ENCODE measurements at places on chromosomes 1 and 21.

DNA sequence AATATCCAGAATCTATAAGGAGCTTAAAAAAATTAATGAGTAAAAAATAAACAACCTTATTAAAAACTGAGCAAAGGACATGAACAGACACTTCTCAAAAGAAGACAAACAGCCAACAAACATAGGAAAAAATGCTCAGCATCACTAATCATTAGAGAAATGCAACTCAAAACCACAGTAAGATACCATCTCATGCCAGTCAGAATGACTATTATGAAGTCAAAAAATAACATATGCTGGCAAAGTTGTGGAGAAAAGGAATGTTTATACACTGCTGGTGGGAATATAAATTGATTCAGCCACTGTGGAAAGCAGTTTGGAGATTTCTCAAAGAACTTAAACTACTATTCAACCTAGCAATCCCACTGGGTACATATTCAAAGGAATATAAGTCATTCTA lies 25.3 kb downstream of the PIGK start:
- no peak for DNase-seq

GRCh38 chr1:67239738-67240137 lies 67.9 kb upstream of the IL12RB2 start:
- no peak for DNase-seq

DNA sequence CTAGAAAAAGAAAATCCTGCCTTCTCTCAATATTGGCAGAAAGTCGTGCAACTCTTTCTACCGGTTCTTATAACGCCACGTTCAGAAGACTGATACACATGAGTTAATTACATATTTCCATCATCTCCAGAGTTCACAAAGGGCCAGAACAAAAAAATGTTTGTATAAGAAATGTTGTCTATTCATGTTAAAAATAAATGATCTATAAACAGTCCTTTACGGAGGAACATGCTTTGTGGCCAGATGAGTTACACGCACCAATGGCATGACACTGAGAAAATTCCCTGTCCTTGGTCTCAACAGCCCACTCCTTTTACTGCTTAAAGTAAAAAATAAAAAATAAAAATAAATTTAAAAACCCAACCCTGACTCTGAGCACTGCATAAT lies 29.5 kb downstream of the C2CD2 start:
- DNase-seq, result peak; percentile 70

DNA sequence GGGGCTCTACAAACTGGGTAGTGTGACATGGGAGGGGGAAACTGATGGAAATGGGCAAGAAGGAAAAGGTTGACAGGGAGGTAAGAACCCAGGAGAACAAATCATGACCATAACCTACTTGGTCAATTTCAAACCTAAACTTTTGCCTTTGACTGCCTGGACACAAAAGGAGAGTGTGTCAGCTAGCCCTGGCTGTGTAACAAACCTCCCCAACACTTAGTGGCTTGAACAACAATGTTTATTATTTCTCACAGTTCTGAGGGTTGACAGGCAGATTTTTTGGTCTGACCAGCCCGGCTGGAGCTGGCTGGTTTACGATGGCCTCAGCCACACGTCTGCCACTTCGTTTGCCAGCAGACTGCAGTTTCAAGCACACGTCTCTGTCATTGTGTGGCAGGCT lies 92.5 kb downstream of the WDR4 start:
- no peak for DNase-seq

DNA sequence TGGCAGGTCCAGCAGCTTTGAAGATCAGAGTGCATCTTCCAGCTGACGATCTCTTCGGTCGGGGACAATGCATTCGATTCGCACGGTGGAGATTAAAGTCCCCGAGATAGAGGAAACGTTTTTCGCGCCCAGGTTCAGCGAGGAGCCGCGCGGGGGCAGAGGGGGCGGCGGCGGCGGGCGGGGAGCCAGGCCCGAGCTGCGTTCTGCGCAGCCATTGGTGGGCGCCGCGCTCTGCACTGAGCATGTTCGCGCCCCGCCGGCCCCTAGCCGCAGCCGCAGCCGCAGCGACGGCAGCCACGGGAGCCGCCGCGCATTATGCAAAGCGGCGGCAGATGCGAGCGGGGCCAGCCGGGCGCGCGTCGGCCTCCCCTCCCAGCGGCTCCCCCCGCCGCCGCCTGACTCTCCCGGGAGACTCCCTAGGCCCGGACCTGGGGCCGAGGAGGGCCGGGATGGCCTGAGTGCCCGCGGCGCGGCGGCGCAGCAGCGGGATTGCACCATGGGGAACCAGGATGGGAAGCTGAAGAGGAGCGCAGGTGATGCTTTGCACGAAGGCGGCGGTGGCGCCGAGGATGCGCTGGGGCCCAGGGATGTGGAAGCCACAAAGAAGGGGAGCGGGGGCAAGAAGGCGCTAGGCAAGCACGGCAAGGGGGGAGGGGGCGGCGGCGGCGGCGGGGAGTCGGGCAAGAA lies at the start of gene FMN2:
Gene FMN2 (plus strand): TSS at position 270 of the 687 bp plus-strand sequence. CDS start 227 bp downstream, at position 497.
- no peak for DNase-seq

- no peak for DNase-seq
These were observed 47.6 kb downstream of the LPAR3 start for GRCh38 chr1:84845357-84845756.

DNA sequence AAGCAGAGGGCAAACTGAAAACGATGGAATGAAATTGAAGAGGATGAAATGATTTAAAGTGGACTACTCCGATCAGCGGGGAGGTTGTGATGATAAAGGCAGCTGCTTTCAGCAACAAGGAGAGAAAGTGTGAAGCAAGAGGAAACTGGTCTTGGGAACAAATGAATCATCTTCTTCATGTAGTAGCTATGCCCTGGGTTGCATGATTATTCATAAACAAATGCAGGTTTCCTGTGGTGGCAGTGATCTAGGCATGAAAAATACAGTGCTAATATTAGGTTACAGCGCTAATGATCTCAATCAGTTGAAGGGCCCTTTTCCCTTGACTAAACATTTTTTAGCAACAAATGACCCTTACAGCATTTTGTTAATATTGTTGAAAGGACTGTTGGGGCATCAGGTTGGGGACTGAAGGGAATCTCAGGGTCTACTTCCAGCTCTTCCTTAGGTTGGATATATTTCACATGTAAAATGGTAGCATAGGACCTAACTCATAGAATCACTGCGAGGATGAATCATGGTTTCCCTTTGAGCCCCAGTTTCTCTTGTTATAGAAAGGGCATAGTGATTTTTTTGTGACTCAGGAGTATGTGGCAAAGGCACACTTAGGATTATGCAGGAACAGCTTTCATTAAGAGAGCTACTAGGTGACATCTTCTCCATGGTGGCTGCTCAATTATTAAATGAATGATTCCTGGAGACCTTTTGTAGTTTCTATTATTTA lies 1.9 kb upstream of the ZFYVE9 start:
- peak; percentile 96 for DNase-seq
